ENCODE measurements at places on chromosomes 16 and 17. TPM values are rescaled to one million over a fixed set of nuclear protein-coding genes. Genes with fewer than 3 reads are reported as not detected.

DNA sequence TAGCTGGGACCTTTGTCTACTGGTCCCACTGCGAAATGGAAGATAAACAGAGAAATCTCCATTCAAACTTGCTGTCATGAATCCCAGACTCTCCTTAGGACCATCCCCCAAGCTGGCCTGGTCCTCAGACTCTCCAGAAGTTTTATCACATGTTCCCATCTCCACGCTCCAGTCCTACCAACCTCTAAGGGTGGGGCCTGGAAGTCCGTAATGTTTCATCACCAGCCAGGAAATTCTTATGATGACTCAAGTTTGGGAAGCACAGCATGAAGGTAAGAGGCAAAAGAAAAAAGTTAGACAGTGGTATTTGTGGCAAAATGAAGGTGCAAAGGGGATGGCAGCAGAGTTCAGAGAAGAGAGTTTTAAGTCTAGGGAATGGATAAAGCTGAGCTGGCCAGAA, 52.7 kb downstream of the ZNF18 start:
- DNase-seq: peak; percentile 3

GRCh38 chr17:30318155-30318554, 15.7 kb downstream of the TMIGD1 start:
- DNase-seq: no peak

The NLRC5 gene
- 67.6 TPM for total RNA-seq

DNA sequence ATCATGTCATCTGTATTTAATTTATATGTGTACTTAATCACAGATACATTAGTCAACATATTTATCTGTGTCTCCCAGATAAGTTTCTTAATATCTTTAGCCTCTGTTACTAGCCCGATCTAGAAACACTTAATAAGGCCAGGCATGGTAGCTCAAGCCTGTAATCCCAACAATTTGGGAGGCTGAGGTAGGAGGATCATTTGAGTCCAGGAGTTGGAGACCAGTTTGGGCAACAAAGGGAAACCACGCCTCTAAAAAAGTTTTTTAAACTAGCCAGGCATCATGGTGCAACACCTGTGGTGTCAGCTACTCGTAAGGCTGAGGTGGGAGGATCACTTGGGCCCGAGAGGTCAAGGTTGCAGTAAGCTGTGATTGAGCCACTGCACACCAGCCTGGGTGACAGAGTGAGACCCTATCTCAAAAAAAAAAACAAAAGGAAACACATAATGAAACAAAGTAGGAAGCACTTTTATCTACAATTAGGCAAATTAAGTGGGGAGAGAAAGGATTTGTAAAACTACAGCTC, 9.4 kb downstream of the SKA2 start:
- no peak for DNase-seq

DNA sequence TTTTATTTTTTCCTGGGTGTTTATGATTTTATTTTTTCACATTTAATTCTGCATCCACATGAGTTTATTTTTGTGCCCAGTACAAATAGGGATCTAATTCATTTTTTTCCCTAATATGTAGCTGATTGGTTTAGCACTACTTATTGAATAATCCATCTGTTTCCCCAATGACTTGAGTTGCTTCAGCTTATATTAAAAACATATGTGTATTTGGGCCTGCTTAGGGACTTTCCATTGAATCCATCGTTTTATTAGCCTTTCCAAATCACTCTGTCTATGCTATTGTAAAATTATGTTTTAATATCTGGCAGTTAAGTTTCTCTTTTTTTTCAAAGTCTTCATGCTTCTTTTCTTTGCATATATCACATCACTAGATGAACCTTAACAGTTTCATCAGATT, 42.2 kb downstream of the WWP2 start:
- no peak for DNase-seq

The MMP28 gene
- under 0.01 TPM for total RNA-seq

DNA sequence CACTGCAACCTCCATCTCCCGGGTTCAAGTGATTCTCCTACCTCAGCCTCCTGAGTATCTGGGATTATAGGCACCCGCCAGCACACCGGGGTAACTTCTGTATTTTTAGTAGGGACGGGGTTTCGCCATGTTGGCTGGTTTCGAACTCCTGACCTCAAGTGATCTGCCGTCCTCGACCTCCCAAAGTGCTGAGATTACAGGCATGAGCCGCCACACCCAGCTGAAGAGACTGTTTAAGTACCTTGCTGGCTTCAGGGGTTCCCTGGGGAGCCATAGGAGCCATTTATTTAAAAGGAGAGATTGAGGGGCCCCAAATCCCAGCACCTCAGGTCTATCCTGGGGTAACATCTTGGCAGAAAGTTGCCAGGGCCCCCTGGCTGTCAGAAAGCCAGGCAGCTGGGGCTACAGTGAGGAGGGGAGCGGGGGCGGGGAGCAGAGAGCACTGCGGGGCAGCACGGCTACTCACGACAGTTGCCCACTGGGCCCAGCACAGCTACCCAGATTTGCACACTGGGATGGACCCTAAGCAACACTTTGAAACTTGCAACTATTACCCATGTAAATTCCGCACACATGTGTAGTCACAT, 1.6 kb downstream of the SNAI3 start:
- DNase-seq: no peak

DNA sequence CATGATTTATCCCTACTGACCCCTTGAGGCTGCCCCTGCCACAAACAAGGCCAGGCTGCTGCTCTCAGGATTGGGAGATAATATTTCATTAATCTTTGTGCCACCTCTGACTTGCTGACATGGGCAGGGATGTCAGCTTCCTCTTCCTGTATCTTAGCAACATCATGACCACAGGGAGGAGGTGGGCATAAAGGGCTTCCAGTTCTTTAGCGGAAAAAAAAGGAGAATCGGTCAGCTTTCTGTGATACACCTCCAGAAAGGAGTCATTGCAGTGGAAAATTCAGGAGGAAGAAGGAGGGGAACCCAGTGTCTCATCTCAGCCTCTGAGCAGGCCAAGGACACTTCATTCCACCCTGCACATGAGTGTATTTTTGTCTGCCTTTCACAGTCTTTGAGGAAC, 206.8 kb upstream of the SDK2 start:
- DNase-seq: no peak

The SLC5A11 gene
- not detected for total RNA-seq

- DNase-seq: no peak
These were observed 27.3 kb downstream of the MIS12 start for GRCh38 chr17:5513628-5514027.

The NOD2 gene
- total RNA-seq: not detected

- DNase-seq: peak; percentile 93
These were observed 172.2 kb downstream of the SEC14L1 start for GRCh38 chr17:77312786-77313599.

- no peak for DNase-seq
These were observed 42.8 kb upstream of the TNRC6A start for GRCh38 chr16:24686678-24687077.

- DNase-seq: peak; percentile 58
These were observed 13.3 kb upstream of the RBBP6 start for GRCh38 chr16:24525970-24526559.

- peak; percentile 84 for DNase-seq
These were observed 126.6 kb downstream of the ANKRD11 start for GRCh38 chr16:89363621-89364393.

The FOXL1 gene
- total RNA-seq: 3.5 TPM

- DNase-seq: peak; percentile 14
These were observed 98.7 kb upstream of the NACA2 start for GRCh38 chr17:61689610-61690180.

DNA sequence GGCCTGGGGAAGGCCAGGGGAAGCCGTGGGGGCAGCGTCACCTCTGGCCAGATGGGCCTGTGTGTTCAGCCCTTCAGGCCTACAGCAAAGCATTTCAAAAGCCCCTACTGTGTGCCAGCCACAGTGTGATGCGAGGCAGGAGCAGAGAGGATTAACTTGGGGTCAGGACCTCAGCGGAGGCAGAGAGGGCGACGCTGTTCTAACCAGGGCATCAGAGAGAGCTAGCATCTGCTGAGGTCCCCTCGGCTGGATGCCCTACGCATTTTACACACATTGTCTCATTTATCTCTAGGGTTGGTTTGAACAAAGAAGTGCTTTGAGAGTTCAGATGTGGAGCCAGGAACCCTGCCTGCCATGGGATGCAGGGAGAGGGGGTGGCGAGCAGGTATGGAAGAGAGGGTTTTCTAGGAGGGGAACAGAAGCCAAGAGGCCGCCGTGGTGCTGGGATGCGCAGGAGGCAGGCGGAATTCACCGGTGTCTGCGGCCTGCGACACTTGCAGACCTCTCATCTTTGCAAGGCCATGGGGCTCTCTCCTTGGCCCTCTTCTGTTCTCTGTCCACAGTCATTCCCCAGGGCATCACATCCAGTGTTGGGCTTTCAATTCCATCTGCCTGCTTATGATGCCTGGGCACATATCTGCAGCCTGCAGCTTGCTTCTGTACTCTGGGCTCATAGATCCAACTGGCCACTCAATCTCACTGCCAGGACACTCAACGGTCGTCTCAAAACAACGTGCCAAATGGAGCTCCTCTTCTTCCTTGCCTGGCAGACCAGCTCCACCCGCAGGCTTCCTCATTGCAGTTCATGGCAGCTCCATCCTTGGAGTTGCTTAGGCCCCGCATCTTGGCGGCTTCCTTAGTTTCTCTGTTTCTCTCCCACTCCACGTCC, 8.1 kb upstream of the NKD1 start:
- DNase-seq: no peak

GRCh38 chr16:12406926-12407690, 396.6 kb downstream of the CPPED1 start:
- peak; percentile 9 for DNase-seq

- DNase-seq: peak; percentile 43
These were observed 424 bp downstream of the C17orf100 start for GRCh38 chr17:6651919-6652452.

DNA sequence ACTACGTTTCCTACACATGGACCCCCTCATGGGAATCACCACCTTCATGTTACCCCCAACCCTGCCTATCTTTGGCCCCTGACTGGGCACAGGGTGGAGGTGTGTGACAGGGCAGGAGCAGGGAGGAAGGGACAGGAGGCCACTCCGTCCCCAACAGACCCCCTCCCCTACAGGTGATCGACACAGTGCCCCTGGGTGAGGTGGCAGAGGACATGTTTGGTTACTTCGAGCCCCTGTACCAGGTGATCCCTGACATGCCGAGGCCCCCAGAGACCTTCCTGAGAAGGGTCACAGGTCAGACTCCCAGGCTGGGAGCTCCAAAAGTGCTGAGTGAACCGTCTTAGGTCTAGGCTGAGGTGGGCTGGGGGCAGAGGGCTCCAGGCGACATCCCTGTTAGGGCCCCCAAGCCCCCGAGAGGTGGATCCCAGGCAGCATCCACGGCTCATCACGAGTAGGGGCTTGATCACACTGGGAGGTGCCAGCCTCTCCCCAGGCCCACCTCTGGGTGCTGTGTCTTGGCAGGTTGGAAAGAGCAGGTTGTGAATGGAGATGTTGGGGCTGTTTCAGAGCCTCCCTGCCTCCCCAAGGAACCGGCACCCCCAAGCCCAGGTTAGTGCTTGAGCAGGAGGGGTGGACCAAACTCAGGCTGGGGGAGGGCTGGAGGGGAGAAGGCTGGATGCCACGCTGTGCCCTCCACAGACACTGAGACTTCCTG, 1.5 kb downstream of the ACBD4 start:
- no peak for DNase-seq

The VAMP2 gene
- 5.6 TPM for total RNA-seq

The PLLP gene
- total RNA-seq: not detected

The CD300LB gene
- not detected for total RNA-seq

DNA sequence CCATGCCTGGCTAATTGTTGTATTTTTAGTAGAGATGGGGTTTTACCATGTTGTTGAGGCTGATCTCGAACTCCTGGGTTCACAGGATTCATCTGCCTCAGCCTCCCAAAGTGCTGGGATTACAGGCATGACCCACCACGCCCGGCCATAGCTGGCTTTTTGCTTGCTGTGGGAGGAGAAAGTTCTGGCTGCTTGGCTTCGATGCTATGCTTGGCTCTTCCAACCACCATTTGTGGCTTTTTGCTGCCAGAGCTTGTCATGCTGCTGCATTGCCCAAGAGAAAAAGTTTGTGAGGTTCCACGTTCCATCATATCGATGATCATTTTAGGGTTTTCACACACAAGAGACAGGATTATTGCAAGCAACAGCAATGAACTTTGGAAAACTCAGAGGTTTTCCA, 16.2 kb downstream of the BMERB1 start:
- DNase-seq: no peak

The GPR139 gene
- total RNA-seq: not detected

DNA sequence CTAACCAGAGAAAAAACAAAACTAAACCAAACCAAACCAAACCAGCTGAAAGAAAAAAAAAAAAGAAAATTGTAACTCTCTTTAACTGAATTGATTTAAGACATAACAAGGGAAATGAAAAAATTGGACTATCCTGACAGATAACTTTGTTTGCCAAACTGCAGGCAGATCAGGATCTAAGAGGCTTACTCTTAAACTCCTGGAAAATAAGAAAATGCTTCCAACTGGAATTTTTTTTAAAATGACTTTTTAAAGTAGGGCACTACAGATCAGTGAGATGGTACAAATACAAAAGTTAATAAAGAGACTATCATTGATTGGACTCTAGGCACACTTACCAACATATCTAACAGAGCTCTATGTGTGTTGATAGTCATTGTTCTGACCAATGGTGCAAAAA, 125.5 kb upstream of the KCNJ16 start:
- no peak for DNase-seq

GRCh38 chr17:75853433-75853832, 1.7 kb downstream of the WBP2 start:
- peak; percentile 82 for DNase-seq

- DNase-seq: no peak
These were observed 134.1 kb upstream of the GNAO1 start for GRCh38 chr16:56057151-56057550.

Data from fibroblast of villous mesenchyme (primary cell).